Effector CD4-positive, alpha-beta T cell (primary cell): ENCODE measurements at places on chromosomes 2 and 18.

DNA sequence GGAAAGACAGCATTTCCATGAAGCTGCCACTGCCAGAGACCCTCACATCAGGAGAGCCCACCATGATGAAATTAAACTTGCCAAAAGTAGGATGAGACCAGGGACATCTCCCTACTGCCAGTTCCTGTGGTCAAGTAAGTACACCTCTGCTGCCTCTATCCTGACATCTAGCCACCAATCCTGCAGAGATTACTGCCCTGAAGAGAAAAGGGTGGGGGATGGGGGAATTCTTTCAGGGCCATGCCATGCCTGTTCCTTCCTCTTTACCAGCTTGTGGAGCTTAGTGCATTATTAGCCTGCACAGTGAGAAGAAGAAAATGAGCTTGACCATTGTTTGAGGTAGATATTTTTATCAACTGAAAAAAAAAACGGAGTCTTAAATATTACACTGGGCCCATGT lies 397.2 kb upstream of the CDH2 start:
- no peak for DNase-seq

GRCh38 chr2:179344970-179345369 lies 80.3 kb upstream of the SESTD1 start:
- DNase-seq: no peak

DNA sequence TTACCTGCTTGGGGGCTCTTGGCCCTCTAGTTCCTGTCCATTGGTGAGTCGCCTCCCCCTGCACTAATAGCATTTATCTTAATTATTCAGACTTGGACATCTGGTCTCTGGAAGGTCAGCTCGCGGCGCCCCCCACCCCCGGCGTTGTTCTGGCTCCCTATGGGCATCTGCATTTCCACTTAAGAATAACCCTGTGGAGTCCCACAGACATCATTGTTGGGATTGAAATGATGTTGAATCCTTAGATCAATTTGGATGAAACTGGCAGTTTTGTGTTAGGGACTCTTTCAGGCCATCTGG lies 313.8 kb upstream of the HS6ST1 start:
- DNase-seq: no peak

DNA sequence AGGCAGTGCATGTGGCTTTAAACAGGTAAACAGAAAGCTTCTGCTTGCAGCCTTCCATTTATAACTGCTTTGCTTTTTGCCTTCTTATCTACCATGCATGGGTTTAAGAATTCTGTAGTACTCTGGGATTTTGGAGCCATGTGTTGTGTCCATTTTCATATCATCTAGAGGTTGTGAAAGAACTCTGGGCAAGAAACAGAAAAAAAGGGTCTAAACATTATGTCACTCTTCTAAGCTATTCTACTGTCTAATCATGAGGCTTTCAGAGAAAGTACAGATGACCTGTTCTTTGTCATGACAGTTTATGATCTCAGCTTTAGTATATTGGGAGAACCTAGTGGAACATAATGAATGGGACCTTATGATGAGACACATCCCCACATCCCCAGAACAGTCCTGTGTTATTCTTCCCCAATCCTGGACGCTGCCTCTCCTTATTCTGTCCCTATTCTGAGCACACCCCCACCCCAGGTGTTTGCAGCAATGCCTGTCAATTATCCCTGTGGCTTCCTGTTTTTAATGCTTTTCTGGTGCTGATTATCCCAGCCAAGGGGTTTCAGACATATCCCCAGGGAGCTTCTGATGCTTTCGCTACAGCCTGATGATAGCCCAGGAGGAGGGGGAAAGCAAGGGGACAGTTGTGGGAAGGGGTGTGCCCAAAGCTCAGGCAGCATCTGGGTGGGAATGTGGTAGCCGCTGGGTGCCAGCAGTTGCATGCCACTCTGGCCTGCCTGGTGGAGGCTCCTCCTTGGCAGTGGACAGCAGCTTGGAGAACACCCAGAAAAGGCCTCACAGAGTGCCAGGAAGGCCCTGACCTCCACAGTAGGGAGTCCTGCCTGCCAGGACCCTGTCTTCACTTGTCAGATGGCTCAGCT lies 169.5 kb upstream of the MAP3K20 start:
- no peak for DNase-seq

GRCh38 chr2:23361152-23361551 lies 23.8 kb upstream of the KLHL29 start:
- DNase-seq: no peak

DNA sequence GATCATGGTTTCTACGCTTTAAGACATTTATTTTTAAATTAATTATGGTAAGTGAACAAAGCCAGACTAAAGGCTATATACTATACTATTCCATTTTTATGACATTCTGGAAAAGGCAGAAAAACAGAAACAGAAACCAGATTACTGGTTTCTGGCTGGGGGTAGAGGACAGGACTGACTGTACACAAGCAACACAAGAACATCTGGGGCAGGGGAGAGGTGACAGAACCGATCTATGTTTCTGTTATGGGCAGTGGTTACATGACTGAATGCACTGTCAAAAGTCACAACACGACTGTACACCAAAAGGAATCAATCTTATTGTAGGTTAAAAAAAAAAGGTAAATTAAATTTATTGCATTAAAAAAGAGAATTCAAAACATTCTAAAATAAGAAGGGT lies 64.7 kb downstream of the PTPN2 start:
- DNase-seq: no peak

DNA sequence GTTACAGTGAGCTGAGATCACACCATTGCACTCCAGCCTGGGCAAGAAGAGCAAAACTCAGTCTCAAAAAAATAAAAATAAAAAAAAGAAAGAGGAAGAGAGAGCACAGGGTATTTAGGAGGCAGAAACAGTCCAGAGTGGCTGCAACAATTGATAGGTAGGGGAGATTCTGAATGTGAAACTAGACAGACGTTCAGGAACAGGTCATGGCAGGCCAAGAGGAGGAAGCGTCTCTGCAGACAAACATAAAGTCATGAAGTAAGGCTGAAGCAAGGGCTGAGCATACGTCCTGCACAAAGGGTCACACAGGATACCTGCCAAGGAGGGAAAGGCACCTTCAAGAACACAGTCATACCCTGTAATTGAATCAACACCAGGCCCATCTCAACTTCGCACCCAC lies 64.1 kb upstream of the ZNF532 start:
- DNase-seq: no peak

- no peak for DNase-seq
Measured at GRCh38 chr2:234492717-234493485, 4.0 kb downstream of the ARL4C start.

DNA sequence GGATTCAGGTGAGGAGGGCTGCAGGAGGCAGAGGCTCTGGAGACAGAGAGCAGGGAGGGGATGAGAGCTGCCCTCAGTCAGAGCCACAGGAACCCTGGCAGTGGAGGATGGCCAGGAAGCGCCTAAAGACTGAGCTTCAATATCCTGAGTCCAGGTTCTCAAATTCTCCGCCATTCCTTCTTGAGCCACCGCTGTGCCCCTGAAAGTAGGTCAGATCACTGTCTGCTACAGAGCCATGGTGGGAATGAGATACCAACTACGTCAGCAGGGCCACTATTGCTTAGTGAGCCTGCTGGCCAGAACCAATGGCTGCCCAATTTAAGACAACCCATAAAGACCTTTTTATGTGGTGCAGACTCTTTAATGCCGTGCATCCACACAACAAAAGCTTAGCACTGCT lies 155.5 kb downstream of the CTIF start:
- DNase-seq: no peak

- DNase-seq: no peak
Measured at GRCh38 chr2:105324732-105325131, 4.8 kb downstream of the TGFBRAP1 start.

DNA sequence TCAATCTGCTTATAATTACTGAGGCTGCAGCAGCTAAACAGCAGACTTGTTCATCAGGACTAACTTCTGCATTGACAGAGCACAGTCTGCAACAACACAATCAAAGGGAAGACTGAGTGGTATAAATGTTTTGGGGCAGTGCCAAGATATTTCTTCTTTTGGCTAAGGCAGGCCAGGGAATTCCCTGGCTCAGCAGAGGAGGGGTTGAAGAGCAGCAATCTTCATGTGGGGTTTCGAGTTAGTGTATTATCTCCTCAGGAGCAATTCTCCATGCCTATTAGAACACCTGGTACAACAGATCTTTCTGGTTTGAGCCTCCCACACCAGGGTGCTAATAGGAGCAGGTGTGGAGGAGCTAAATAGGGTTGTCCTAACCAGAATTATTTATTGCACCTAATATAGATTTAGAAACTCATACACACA lies 103.0 kb upstream of the STK17B start:
- DNase-seq: peak; percentile 13

DNA sequence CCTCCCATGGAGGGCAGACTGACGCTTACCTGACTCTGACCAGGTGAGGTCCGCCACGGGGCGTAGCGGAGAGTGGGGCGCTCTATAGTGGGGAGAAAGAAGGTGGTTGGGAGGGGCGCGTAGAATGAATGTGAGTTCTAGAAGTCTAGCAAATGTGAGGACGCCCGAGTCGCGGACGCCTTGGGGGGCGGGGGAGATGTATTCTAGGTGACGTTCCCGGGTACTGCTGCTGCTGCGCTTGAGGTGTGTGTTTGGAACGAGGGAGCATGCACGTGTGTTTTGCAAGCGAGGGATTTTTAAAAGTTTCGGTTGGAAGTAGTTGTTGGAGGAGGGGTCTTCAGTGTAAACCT lies 758 bp downstream of the RIF1 start:
- DNase-seq: peak; percentile 35

- DNase-seq: no peak
Measured at GRCh38 chr18:79780547-79780946, 17.2 kb upstream of the KCNG2 start.

- no peak for DNase-seq
Measured at GRCh38 chr2:230890646-230891045, 25.9 kb downstream of the ITM2C start.

DNA sequence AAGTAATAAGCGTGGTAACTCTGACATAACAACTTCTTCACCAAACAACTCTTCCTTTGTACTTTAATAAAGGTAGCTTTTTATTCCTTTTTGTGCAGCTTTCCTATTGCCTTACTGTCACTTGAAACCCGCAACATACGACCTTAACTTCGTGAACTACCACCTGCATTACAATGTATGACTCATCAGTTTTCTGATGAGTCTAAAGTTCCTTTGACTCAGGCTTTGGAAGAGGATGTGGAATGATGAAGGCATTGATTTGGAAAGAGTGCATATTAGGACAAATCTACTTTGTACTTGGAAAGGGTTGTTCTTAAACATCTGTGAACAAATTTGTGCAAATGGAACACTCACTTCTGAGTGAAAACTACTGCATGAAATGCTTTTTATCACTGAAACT lies 1012.1 kb downstream of the TMEM182 start:
- DNase-seq: no peak

- no peak for DNase-seq
Measured at GRCh38 chr2:239471011-239471792, 70.4 kb upstream of the HDAC4 start.

DNA sequence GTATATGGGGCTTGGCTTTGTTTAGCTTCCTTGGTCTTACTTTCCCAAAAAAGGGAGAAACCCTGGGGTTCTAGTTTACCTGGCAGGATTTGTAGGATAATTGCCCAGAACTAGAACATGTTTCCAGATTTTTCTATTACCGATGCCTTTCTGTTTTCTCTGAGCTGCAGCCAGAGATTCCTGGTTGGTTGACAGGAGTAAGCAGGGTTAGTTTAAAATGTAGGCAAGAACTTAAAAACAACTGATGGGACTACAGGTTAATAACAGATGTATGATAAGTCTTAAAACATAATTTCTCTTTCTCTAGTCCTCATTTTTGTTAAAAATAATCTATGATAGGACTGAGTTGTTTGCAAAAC lies 38.9 kb upstream of the GMCL1 start:
- DNase-seq: no peak

- no peak for DNase-seq
Measured at GRCh38 chr2:70828914-70829824, 6.4 kb downstream of the CD207 start.

DNA sequence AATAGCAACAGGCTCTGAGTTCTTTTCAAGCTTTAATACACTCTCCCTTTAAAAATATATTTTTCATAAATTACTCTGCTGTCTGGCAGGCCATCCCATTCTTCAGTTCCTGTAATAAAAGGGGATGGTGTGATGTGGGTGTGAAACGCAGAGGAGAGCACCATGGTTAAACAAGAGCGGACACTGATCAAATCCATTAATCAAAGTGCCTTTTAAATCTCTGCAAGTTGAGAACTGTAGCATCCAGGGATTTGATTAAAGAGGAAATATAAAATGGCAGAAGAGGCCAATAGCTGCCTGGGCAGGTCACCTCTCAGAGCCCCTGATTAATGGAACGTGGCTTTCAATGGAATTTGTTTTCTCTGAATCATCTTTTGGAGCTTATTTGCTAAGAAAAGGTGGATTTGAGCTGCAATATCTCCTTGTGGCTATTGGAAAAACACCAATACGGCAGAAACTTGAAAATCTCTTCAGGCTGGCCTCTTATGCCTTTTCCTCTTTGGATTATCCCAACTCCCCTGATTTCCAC lies 96.9 kb downstream of the ACTR3 start:
- no peak for DNase-seq

DNA sequence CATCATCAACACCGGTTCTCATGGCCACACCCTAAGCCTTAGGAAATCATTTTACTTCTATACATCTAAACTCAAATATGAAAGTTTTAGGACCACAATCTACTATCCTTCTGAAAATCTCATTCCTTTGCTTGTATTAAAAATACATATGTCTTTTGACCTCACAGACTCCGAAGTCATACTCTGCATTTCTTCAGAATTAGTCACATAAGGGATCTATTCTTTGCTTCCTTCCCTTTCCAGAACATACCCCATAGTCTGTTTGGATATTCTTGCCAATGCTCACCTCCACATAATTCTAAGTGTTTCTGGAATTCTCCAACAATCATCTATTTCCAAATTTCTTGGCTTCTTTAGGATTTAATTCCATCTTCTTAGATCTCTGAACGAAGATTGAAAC lies 14.2 kb upstream of the DSG1 start:
- DNase-seq: no peak

- DNase-seq: no peak
Measured at GRCh38 chr2:11949732-11950523, 203.5 kb downstream of the LPIN1 start.

- DNase-seq: no peak
Measured at GRCh38 chr2:146349334-146349733, 1495.5 kb upstream of the ACVR2A start.

- no peak for DNase-seq
Measured at GRCh38 chr18:49585781-49586663, 24.2 kb downstream of the LIPG start.

- DNase-seq: no peak
Measured at GRCh38 chr2:63785096-63785495, 56.6 kb upstream of the UGP2 start.
